LHCN-M2 (cell line): ENCODE measurements at places on chromosomes 2 and 18. TPM values are rescaled to one million over a fixed set of nuclear protein-coding genes. Genes with fewer than 3 reads are reported as not detected.

GRCh38 chr2:170846314-170846713, 29.6 kb downstream of the GAD1 start:
- DNase-seq, result no peak

The REG3A gene
- total RNA-seq, result not detected in 2 replicates

DNA sequence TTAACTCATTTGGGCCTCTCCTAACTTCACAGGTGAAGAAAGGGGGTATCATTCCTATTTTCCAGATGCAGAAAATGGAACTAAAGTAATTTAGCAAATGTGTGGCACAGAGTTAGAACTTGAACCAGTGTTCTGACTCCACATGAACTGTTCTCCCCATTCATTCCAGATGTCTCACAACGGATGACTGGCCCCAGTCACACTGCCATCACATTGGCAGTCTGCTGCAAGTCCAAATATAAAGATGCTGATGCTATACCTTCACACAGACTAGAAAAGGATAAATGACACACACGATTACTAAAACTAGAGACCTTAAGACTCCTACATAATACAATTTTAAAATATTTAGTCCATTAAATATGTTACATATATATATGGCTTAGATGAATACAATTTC, 195.7 kb downstream of the NBAS start:
- no peak for DNase-seq

The NEURL3 gene
- total RNA-seq, result not detected in 2 replicates

GRCh38 chr2:203914546-203915182, 21.9 kb upstream of the ICOS start:
- DNase-seq, result peak; percentile 9

- DNase-seq, result no peak
Observed at GRCh38 chr2:69762513-69763494, 20.9 kb downstream of the ANXA4 start.

DNA sequence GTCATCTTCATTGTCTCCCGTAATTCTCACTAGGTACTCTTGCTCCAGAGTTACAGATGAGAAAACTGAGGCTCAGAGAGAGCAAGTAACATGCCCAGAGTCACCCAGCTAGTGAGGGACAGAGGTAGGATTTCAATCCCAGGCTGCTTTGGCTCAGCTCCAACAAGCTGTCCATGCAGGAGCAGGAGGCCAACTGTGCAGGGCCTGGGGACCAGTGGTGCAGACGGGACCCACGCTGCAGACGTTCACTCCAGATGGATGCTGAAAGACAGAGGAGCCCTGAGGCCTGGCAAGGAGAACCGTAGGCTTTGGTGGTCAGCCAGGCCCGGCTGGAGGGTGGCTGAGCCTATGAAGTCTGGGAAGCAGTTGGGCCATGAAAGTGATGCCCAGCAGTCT, 102.6 kb downstream of the MCFD2 start:
- no peak for DNase-seq

DNA sequence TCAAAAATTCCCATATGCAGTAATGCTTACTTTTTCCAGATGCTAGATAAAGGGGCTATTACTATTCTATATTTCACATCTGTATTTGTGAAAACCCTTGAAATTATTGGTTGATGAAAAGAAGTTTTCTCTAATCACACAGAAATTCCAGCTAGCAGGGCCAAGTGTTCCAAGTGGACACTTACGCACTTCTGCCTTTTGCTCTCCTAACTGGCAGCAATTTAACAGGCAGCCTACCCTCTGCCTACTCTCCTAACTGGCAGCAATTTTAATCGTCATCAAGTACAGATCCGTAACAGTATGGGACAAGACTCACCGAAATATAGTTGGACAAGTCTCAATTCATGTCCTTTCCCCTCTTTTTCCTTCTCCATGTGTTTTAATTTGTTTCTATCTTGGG, 12.0 kb downstream of the LRRC30 start:
- DNase-seq, result no peak

GRCh38 chr2:8681786-8682692, at the start of gene ID2:
Gene ID2, plus strand, starts transcription at chr2:8682056. Its CDS starts 110 bp downstream, at chr2:8682166.
- DNase-seq, result peak; percentile 99

The CNTNAP5 gene
- not detected in 2 replicates for total RNA-seq

The GAREM1 gene
- total RNA-seq, result 3.1 and 3.8 TPM in 2 replicates

DNA sequence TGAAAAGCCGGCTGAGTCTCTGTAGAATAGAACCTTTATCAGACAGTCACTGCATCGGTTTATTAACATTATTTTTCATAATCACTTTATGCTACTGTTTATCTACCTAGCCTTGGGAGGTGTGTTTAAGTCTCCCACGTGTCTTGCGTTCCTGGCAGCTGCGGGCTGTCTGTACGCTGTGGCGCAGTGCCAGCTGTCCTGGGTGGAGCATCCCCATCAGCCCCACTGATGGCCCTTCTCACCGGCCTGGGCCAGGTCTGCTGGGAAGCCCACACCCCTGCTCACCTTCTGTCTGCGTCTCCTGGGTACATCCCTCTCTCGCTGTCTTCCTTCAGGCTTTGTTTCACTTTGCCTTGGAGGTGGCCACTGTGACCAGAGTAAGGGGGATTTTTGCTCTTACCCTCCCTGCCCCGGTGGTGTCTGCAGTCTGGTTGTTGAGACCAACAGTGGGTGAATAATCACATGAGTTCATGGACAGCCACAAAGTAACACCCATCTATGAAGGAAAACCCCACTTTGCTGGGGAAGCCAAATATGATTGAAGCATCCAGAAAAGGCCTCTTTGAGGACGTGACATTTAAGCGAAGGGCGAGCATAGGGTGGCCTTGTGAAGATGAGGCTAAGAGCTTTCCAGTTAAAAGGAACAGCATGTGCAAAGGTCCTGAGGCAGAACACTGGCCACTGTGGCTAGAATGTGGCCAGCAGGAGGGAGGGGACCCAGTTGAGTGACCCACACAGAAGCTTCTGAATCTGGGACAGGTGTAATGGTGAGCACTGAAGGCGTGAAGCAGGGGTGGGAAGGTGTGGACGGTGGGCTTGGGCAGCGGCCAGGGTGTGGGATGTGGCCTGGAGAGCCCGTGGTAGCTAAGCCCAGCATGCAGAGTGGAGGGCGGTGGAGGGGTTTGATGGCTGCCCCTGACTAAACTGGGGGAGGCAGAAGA, 41.7 kb downstream of the RAMP1 start:
- no peak for DNase-seq

- DNase-seq, result peak; percentile 71
Observed at GRCh38 chr2:36456227-36457175, 100.9 kb downstream of the CRIM1 start.

- no peak for DNase-seq
Observed at GRCh38 chr2:225411452-225411851, 11.9 kb downstream of the NYAP2 start.

The FAM110C gene
- not detected in 2 replicates for total RNA-seq

- no peak for DNase-seq
Observed at GRCh38 chr18:36499938-36500337, 202.4 kb downstream of the FHOD3 start.

DNA sequence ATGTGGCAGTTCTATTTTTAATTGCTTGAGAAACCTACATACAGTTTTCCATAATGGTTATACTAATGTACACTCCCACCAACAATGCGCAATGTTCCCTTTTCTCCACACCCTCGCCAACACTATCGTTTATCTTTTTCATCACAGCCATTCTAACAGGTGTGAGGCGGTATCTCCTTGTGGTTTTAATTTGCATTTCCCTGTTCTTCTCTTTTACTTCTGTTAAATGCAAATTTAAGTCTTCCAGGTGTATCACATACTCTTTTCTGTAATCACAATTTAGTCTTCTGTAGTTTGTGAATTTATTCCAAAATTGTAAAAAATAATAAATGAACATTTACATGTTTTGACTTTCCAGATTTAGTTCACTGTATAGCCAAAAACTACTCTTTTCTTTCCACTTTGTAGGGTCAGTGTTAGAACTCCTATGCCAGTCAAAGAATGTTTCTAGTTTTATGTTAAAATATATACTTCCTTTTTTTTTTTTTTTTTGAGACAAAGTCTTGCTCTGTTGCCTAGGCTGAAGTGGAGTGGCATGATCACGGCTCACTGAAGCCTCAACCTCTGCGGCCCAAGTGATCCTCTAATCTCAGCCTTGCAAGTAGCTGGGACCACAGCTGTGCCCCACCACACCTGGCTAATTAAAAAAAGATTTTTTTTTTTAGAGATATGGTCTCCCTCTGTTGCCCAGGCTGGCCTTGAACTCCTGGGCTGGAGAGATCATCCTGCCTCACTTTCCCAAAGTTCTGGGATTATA, 15.4 kb upstream of the ACYP2 start:
- DNase-seq, result no peak

DNA sequence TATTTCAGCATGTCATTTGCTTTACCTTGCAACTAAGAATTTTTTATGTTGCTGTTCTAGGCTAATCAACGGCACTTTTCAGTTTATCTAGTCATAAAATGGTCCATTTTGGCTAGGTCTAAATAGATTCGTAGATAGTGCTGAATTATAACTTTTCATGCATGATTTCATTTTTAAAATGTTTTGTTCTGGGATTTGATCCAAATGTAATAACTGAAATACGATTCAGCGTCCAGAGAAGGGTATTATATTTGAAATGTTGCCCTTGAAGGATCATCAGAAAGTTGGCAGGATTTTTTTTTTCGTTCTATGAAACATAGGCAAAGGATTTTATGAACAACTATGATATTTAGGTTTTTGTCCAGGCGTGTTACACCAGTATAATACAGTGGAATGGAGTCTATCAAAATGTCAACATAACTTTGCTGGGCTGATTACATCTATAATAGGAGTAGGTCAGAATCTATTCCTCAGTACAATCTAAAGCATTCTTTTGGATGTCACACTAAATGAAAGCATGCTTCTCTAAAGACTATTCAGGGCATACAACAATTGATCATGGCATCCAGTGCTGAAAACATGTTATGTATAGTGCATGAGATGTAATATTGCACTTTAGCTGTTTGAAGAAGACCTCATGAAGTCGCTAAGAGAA, 24.8 kb downstream of the TTC27 start:
- DNase-seq, result no peak

The KIF5C gene
- total RNA-seq, result 0.17 and 0.32 TPM in 2 replicates

The NXPH2 gene
- not detected in 2 replicates for total RNA-seq

The NEU4 gene
- total RNA-seq, result not detected in 2 replicates

GRCh38 chr18:31500051-31500688, 2.2 kb downstream of the DSG2 start:
- no peak for DNase-seq
